ENCODE measurements at places on chromosomes 1 and 21. TPM values are rescaled to one million over a fixed set of nuclear protein-coding genes. Genes with fewer than 3 reads are reported as not detected.

GPR52 gene
- 0.05 TPM for polyA plus RNA-seq

CAMK2N1 gene
- 6.5 TPM for polyA plus RNA-seq

KCND3 gene
- polyA plus RNA-seq: 1.8 TPM

CRYAA gene
- not detected for polyA plus RNA-seq

RPE65 gene
- polyA plus RNA-seq: 0.01 TPM

CA6 gene
- polyA plus RNA-seq: not detected

BSND gene
- 0.02 TPM for polyA plus RNA-seq

DYNLT5 gene
- 3.0 TPM for polyA plus RNA-seq

SLC25A33 gene
- polyA plus RNA-seq: 4.3 TPM

CD5L gene
- 0.33 TPM for polyA plus RNA-seq

LRRIQ3 gene
- 0.65 TPM for polyA plus RNA-seq

KRTAP19-3 gene
- not detected for polyA plus RNA-seq

SIPA1L2 gene
- 5.3 TPM for polyA plus RNA-seq

IER5 gene
- 34.5 TPM for polyA plus RNA-seq

CELA3B gene
- 0.37 TPM for polyA plus RNA-seq

GPR3 gene
- polyA plus RNA-seq: 1.8 TPM

TMCO4 gene
- polyA plus RNA-seq: 14.3 TPM

MAP3K21 gene
- polyA plus RNA-seq: 3.7 TPM

LIN28A gene
- polyA plus RNA-seq: not detected

SLC27A3 gene
- polyA plus RNA-seq: 53.9 TPM

DDR2 gene
- 6.0 TPM for polyA plus RNA-seq

RNF207 gene
- polyA plus RNA-seq: 13.5 TPM

NCF2 gene
- 193 TPM for polyA plus RNA-seq

LRRC41 gene
- 21.6 TPM for polyA plus RNA-seq

RGS1 gene
- polyA plus RNA-seq: 8.0 TPM

ATP6V1G3 gene
- polyA plus RNA-seq: not detected

NEGR1 gene
- polyA plus RNA-seq: 0.86 TPM

CGN gene
- polyA plus RNA-seq: 34.7 TPM

SELENBP1 gene
- 84.1 TPM for polyA plus RNA-seq

HES3 gene
- polyA plus RNA-seq: not detected

LHX8 gene
- polyA plus RNA-seq: not detected

LCE2B gene
- polyA plus RNA-seq: not detected

UBL4B gene
- polyA plus RNA-seq: not detected

SELL gene
- polyA plus RNA-seq: 3.6 TPM

MKNK1 gene
- polyA plus RNA-seq: 29.4 TPM

CFHR5 gene
- not detected for polyA plus RNA-seq

SPATA46 gene
- polyA plus RNA-seq: not detected

IL19 gene
- polyA plus RNA-seq: 0.68 TPM

LCE3E gene
- polyA plus RNA-seq: not detected

RHD gene
- 0.12 TPM for polyA plus RNA-seq

STUM gene
- 0.09 TPM for polyA plus RNA-seq

LDLRAD1 gene
- polyA plus RNA-seq: 8.0 TPM

ANGPTL7 gene
- 0.73 TPM for polyA plus RNA-seq

RGS8 gene
- polyA plus RNA-seq: 0.02 TPM

ACTRT2 gene
- polyA plus RNA-seq: not detected

TRAPPC10 gene
- 7.7 TPM for polyA plus RNA-seq

Data from lung (tissue), 17 donors.